ENCODE measurements at places on chromosomes 4 and X. TPM values are rescaled to one million over a fixed set of nuclear protein-coding genes. Genes with fewer than 3 reads are reported as not detected.

MAPK10 gene
- 18.6 TPM for total RNA-seq

DNA sequence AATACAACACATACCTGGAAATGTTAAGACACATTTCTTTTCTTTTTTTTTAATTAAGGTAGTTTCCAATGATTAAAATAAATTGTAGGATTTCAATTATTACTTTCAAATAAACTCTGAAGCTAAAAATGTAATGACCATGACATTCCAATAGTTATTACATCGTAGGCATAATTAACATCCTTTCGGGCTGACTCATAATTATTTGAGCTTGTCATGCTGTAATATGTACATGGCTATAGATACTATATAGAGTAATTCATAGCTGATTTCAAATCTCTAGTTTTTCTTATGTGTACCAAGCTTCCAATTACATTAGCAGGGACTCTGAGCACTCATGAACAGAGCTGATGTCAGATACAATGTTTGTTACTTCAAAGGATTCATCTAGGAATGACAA lies 125.7 kb upstream of the GABRG1 start:
- no peak overlapping the region for H3K4me3 ChIP-seq
- no peaks in the 10 kb centered on the region for H3K4me1 ChIP-seq
- H3K27ac ChIP-seq, result no peak overlapping the region
- no peaks in the 10 kb centered on the region for H3K27me3 ChIP-seq

- no peaks in the 10 kb centered on the region for H3K27me3 ChIP-seq
- H3K4me1 ChIP-seq, result no peaks in the 10 kb centered on the region
- no peak overlapping the region for H3K4me3 ChIP-seq
- H3K36me3 ChIP-seq, result no peaks in the 10 kb centered on the region
- DNase-seq, result no peak
- H3K27ac ChIP-seq, result no peak overlapping the region
Measured at GRCh38 chr4:2183394-2183793, 58.5 kb downstream of the HAUS3 start.

- DNase-seq, result no peak
- no peaks in the 10 kb centered on the region for H3K27me3 ChIP-seq
- no peaks in the 10 kb centered on the region for H3K4me1 ChIP-seq
- no peak overlapping the region for H3K27ac ChIP-seq
Measured at GRCh38 chr4:180581061-180581460, 1662.1 kb upstream of the TENM3 start.

- H3K27me3 ChIP-seq, result no peaks in the 10 kb centered on the region
- no peak overlapping the region for H3K27ac ChIP-seq
- H3K4me1 ChIP-seq, result peaks cover 11% of the 10 kb centered on the region
- peak; percentile 64 for DNase-seq
Measured at GRCh38 chr4:100984901-100985300, 362.4 kb downstream of the PPP3CA start.

CEP135 gene
- total RNA-seq, result 14.0 TPM

DNA sequence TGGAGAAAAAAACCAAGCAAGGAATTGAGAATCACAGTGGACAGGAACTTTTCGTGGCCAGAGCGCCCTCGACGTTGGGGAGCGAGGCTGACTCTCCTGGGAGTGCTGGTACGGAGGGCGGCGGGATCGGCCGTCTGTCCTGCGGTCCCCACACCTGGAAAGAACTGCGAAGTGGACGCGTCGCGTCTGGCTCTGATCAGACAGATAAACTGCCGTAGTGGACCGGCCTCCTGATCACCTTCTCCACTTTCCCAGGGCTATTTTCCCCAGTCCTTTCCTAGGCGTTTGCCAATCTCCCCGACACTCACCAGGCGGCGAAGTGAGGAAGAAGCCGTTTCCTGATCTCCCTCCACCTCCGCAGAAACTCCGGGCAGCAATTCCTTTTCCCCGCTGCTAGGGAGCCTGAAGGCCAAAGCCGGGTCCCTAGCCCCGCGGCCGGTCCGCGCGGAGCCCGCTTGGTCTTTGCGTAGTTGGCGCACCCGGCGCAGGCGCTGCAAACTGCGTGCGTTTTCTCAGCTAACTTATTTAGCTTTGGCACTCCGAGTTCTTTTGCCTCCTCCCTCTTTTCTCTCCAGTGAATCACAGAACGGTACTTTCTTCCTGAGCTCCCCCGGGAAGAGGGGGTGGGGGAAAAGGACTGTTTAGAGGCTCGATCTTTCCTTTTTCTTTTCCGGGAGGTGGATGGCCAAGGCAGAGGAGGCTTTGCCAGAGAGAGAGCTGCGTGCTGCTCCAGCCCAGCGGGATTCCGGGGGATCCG lies at the start of gene ARSJ:
TSS of gene ARSJ (minus strand) at position 500 of the 757 bp plus-strand sequence. CDS start 813 bp downstream, outside the sequence.
- peak; percentile 91 for DNase-seq
- peak within 1 kb of the TSS; percentile 88 for H3K27ac ChIP-seq
- peak within 1 kb of the TSS; percentile 83 for H3K4me3 ChIP-seq
- H3K4me1 ChIP-seq, result peaks cover 29% of the 10 kb centered on the region

CDS1 gene
- total RNA-seq, result not detected
